ENCODE measurements at places on chromosomes 16 and 17. TPM values are rescaled to one million over a fixed set of nuclear protein-coding genes. Genes with fewer than 3 reads are reported as not detected.

Gene DOC2B
- total RNA-seq = 0.79 TPM

Gene AKAP1
- 51.7 TPM for total RNA-seq

Gene OR4D1
- total RNA-seq = 0.03 TPM

Gene SLC5A10
- total RNA-seq = 0.17 TPM

Gene LGALS9
- total RNA-seq = 1.1 TPM

Gene HSF5
- not detected for total RNA-seq

Gene PMFBP1
- 0.19 TPM for total RNA-seq

Gene ALOX12
- total RNA-seq = not detected

Gene ST6GALNAC1
- not detected for total RNA-seq

Gene HIC1
- total RNA-seq = 1.2 TPM

Gene DNAH2
- total RNA-seq = not detected

Gene HLF
- total RNA-seq = 0.15 TPM

Gene CHST4
- not detected for total RNA-seq

Gene YPEL2
- total RNA-seq = 3.3 TPM

Gene HBZ
- total RNA-seq = not detected

Gene PERCC1
- not detected for total RNA-seq

Gene ITGB3
- 5.7 TPM for total RNA-seq

Gene VAT1L
- 0.01 TPM for total RNA-seq

Gene TMEM92
- 26.6 TPM for total RNA-seq

Gene TEX19
- 0.27 TPM for total RNA-seq

Gene INCA1
- 1.3 TPM for total RNA-seq

Gene C17orf113
- total RNA-seq = 0.57 TPM

Gene PSMD7
- total RNA-seq = 142 TPM

Gene AARS1
- 111 TPM for total RNA-seq

Gene NEUROD2
- total RNA-seq = not detected

Gene PITPNC1
- 13.7 TPM for total RNA-seq

Gene RUNDC3A
- 0.90 TPM for total RNA-seq

Gene TAC4
- not detected for total RNA-seq

Gene NLGN2
- 20.2 TPM for total RNA-seq

Gene C16orf92
- not detected for total RNA-seq

Gene SDR42E2
- not detected for total RNA-seq

Gene TBC1D3
- total RNA-seq = not detected

Data from A549 treated with CpdA at 1 μM for 4 hours (cell line).